ENCODE measurements at places on chromosomes 12 and 14. TPM values are rescaled to one million over a fixed set of nuclear protein-coding genes. Genes with fewer than 3 reads are reported as not detected.

Gene SIX1
- not detected for total RNA-seq

Gene PPFIA2
- not detected for total RNA-seq

Gene ANO4
- total RNA-seq = 9.7 TPM

Gene CLEC1A
- not detected for total RNA-seq

Gene SLC48A1
- total RNA-seq = 32.9 TPM

Gene MDGA2
- total RNA-seq = not detected

Gene SERPINA3
- 3.8 TPM for total RNA-seq

Gene HRK
- not detected for total RNA-seq

Gene KRT6C
- 11.7 TPM for total RNA-seq

Gene CAPZA3
- total RNA-seq = not detected

Gene CLSTN3
- total RNA-seq = 6.4 TPM

Gene ANKRD33
- total RNA-seq = not detected

Gene HHIPL1
- total RNA-seq = 1.6 TPM

Gene TMEM179
- not detected for total RNA-seq
